Stimulated activated CD8-positive, alpha-beta memory T cell treated with anti-CD3 and anti-CD28 coated beads, Interleukin-4, amount 100 ng/mL, for 24 hours (primary cell): ENCODE measurements at places on chromosomes 2 and 18.
A peak's percentile ranks its signal among the peaks of the same experiment; 100 is the strongest.

- no peak for DNase-seq
These were observed 8.3 kb upstream of the CHST10 start for GRCh38 chr2:100425573-100426383.

DNA sequence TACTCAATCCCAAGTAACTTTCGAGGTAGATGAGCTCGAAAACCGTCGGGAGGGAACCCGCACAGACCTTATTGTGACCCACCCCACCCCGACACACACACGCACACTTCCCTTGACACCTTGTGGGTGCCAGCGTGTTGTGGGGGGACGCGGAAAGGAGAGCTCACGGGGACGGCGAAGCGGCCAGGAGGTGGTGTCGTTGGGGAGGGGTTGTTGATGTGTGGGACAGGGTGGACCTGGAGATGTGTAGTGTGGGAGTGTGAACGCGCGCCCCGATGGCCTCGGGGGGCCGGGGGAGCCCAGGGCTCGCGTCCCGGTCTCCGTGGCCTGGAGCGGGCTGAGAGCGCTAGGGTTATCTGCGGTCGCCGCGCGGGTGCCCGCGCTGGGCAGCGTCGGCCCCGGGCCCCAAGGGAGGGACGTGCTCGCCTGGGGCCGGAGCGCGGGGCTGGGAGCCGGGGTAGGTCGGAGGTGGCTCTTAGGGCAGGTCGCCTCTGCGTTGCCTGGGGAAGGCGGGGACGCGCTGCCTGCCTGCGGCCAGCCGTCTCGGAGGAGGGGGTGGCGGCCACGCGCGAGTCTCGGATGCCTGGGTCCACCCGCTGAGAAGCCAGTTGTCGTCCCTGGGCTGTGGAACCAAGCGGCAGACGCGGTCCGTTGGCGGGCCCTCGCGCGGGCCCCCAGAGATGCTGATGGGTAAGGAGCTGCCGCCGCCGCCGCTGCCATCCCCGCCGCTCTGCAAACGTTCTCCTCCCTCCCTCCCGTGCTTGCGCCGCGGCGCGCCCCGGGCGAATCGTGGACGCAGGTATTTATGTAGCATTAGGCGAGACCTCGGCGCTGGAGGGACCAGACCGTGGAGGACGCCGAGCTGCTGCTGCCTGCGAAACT is 1.6 kb downstream of the KLHL29 start:
- DNase-seq, result no peak

DNA sequence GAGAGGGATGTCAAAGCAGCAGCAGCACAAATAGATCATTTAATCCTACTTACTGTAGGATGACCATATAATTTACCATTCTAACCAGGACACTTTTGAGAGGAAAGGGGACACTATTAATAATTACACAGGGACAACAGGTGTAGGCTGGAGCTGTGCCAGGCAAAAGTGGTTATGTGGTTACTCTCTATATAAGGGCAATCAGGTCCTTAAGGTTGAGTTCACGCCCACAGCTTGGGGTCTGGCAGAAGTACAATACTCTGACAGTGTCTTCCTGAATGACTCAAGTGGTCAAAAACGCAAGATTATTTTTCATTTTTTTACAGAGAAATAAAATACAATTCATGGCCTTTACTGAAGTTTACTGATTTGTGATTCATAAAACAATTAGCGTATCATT is 2.8 kb downstream of the PREPL start:
- peak; percentile 31 for DNase-seq

- no peak for DNase-seq
These were observed 85.4 kb downstream of the MYL12B start for GRCh38 chr18:3347286-3347803.

- DNase-seq, result no peak
These were observed 25.7 kb downstream of the MAP4K3 start for GRCh38 chr2:39411181-39411944.

DNA sequence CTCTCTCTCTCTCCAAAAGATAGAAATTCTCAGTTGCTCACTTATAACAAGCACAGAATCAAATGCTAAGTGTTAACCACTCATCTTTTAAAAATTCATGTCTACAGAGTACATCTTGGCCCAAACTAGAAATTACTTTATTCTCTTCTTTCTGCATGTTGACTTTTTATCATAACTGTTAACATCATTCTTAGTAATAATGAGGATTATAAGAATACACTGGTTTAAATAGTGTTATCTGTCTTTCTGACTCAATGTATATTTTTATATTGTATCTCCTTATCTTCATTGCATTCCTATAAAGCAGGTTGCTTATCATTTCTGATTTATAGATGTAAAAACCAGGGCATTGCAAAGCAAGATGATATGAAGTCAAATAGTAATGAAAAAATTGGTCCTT is 17.8 kb upstream of the KLF7 start:
- no peak for DNase-seq

GRCh38 chr18:7492385-7492784 is 74.7 kb upstream of the PTPRM start:
- DNase-seq, result no peak

- no peak for DNase-seq
These were observed 206.7 kb upstream of the APCDD1 start for GRCh38 chr18:10247742-10248082.

- DNase-seq, result no peak
These were observed 25.0 kb downstream of the CYBRD1 start for GRCh38 chr2:171547256-171547655.

- DNase-seq, result no peak
These were observed 3.0 kb downstream of the MSH6 start for GRCh38 chr2:47785986-47786385.

DNA sequence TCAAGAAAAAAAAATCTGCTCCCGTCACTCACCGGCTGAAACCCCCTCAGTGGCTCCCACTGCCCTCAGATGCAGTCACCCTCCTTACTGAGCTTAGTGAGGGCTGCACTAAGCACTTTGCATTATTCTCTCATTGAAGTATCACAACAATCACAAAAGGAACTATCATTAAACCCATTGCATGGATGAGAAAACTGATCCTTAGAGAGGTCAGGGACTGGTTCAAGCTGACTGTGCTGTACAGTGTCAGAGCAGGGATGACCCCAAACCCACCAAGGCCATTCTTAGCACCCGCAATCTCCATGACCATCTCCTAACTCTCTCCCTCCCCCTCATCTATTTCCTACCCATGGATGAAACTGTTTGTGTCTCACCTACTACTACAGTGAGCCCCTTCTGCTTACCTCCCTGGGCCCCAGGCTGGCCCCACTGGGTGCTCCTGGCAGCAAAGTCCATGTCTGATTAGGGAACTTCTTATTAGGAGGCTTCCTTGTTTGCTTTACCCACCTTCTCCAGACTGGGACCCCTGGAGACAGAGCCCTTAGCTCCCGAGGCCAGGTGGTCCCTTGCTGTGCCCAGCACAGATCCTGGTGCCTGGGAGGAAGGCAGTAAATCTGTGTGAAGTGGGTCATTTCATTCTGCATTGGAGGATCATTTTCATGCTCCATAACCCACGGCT is 139.3 kb upstream of the ID2 start:
- DNase-seq, result no peak

- DNase-seq, result peak; percentile 16
These were observed at the start of gene PTPRM for GRCh38 chr18:7566567-7567473. Gene PTPRM (plus strand): TSS chr18:7567316. CDS start chr18:7567819, 503 bp downstream.

DNA sequence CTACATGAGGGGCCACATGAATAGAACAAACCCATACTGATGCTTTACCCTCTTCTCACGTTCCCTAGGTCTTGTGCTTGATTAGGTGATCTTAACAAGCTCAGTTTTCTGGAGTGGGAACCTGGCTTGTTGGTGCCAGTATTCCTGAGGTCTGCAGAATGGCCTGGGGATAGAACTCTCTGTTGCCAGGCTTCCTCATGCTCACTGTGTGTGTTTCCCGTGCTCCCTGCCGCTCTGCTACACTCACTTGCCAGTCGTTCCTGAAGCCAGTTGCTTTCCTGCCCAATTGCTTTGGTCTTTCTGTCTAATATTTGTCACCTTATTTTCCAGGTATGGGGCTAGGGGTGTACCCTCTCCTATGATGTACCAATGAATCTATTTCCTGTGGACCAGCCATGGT is 2111.5 kb upstream of the PIK3C3 start:
- DNase-seq, result no peak

DNA sequence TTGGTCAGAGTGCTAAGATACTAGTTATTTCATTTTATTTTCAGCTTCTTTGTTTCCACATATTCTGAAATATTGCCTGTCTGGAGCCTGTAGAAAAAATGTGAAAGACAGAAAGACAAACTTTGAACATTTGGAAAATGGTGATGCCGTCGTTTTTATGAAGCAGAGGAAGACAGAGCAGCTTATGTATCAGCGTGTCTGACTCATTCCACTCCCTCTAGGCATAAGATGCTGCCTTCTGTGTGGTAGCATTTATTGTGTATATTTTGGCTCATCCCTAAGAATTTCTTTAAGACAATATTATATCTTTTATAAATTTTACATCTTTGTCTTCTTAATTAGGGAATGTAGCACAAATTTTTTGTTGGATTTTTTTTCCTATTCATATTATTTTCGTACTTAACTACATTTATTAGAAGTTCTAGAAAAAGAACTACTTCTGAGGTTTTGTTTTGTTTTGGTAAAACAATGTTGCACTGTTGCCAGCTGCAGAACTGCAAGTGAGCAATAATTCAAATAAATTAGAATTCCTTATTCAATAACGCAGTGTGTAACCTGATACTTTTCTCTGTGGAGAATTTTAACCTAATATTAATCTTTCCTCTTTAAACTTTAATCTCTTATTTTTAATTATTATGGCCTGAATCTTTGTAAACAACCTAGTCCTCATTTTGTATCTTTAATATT is 300.4 kb downstream of the ZNF407 start:
- no peak for DNase-seq

DNA sequence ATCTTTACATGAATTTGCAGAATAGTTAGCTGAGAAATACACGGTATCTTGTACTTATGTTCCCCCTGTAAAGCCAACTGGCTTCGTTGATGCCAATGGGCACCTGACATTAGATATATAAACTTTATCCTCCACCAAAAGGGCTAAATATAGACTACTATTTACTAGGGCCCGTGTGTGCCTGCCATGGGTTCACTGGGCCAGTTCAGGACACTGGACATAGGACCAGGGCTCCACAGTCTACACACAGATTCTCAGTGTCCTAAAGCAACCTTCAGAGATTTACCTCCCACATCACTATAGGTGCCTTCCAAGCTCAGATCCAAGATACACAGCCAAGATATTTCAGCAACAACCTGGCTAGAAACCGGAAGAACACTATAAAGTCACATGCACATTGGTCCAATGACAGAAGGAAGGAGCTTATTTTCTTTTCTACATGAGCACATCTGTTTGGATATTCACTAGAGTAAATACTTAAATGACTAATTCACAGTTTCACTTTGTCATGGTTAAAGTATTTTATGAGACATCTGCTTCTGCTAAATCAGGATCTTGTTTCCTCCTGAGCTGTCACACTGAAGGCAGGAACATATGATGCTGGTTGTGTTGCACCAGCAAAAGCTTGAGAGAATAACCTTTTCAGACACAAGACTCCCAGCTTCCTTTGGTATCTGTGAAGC is 95.1 kb downstream of the MYO5B start:
- DNase-seq, result no peak

DNA sequence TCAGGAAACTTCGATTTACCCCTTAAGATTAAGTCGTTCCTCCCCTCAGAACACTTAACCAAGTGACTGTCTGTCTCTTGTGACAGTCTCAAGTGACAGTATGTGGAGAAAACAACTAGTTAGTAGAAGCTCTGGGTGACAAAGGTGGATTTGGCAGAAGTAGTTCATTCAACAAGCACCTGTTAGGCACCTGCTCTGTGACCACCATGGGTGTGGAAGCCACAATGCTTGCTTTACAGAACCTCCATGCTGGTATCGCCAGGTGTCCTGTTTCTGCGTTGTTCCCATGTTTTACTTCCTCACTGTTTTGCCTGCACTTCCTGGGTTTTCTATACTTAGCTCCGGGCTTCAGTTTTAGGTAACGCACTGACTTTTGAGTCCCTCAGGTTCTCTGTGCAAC is 337.4 kb upstream of the DCC start:
- DNase-seq, result no peak

DNA sequence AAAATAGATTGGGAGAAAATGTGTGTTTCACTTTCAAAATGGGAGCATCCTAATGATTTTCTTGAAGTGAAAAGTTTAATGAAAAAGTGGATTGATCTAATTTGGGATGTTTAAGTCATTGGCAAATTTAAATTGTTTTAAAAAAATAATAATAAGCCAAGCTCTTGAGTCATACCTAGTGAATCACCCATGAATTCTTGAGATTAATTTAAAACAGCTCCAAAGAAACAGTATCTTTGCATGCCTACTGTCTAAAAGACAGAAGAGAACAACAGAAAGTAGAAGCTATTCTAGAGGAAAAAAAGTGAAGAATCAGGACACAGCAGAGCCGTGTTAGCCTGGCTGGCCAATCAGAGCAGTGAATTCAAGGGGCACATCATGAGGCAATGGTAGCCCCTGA is 7.7 kb downstream of the ACVR1C start:
- DNase-seq, result no peak

DNA sequence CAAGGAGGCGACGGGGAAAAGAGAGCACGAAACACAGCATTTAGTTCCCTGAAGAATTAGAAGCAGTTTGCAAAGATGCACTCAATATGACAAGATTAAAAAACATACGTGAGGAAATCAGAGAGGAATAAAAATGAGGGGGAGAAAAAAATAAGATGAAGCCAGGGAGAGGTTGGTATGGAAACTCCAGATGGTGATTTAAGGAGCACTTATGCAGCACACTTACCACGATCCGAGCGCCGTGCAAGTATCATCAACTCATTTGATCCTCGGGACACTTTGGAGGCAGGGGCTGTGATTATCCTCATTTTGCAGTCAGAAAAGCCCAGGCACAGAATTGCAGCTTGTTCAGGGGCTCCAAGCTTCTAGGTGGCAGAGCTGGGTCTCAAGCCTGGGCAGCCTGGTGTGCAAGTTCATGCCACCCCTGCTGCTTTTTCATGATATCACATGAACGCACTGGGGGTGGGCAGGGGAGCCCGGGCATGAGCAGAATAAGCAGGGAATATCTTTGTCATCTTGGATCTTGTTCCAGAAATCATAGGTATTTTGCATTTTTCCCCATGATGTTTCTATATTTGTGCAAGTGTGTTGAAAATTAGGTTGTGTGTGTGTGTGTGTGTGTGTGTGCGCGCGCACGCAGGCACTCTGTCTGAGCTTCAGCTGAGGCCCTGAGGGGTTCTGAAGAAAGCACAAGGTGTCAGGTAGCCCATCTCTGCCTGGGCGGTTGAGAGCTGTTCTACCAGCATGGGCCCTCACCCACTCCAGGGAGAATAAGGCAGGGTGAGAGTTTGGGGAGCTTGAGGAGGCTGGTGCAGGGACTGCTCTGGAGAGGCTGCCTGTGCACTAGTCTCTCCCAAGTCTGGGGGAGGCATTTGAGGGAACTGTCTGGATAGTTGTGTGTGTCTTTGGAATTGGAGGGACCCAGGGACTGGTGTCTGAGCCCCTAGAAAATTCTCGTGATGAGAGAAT is 25.0 kb upstream of the PDIA6 start:
- DNase-seq, result no peak

- DNase-seq, result peak; percentile 30
These were observed 184.3 kb downstream of the SH3BP4 start for GRCh38 chr2:235135990-235136561.
